HepG2 (cell line): ENCODE measurements at places on chromosomes 3 and 15. TPM values are rescaled to one million over a fixed set of nuclear protein-coding genes. Genes with fewer than 3 reads are reported as not detected.

Gene SLC41A3
- 71.1 and 86.1 TPM in 2 replicates for polyA plus RNA-seq

- no peak for DNase-seq
Observed at GRCh38 chr3:100096866-100097265, 17.4 kb downstream of the FILIP1L start.

- DNase-seq, result peak; percentile 1
Observed at GRCh38 chr3:169026543-169027182, 636.8 kb downstream of the MECOM start.

DNA sequence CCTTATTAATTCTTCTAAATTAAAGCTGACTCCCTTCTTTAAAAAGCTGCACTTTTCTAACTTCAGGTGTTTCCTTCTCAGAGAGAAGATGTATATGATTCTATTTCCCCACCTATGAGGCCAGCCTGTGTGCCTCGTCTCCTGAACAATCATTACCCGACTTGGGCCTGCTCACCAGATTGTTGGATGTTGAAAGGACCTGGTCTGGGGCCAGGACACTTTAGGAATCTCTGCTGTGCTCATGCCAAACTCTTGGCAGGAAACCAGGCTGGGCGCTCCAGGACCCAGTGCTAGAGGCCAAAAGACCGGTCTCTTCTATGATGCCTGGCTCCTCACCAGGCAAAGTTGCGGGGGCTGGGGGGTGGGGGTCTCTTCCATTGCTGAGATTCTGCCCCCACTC is 16.9 kb upstream of the LRRC31 start:
- no peak for DNase-seq

Gene PTX3
- not detected in 2 replicates for polyA plus RNA-seq

Gene RPL35A
- 821 and 1,001 TPM in 2 replicates for polyA plus RNA-seq

DNA sequence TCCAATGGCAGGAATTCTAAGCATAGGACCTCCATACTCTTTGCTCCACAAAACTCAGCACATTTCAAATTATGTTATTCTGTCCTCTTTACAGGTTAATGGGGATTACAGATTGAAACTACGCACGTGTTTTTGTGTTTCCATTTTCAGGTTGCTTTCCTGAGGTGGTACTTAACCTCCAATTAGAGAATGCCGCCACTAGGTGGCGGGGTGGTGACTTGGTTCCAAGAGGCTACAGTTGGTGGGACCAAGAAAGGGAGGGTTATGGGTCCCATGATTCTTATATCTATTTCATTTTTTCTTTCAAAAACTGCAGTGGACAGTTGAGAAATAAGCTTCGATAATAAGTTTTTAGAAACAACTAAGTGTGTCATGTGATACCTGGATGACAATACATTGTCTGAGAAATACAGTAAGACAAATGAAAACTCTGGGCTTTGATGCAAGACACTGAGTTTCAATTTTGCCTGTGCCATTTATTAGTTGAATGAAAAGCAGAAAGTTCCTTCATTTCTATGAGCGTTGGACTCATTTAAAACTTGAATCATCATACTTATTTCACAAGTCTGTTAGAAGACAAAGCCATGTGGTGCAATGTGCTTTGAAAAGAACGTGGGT is 539.0 kb downstream of the FGF12 start:
- DNase-seq, result peak; percentile 33

Gene DLL4
- 0.25 and 0.27 TPM in 2 replicates for polyA plus RNA-seq

GRCh38 chr3:27509376-27509775 is 25.2 kb upstream of the SLC4A7 start:
- DNase-seq, result no peak

Gene LTF
- not detected in 2 replicates for polyA plus RNA-seq

DNA sequence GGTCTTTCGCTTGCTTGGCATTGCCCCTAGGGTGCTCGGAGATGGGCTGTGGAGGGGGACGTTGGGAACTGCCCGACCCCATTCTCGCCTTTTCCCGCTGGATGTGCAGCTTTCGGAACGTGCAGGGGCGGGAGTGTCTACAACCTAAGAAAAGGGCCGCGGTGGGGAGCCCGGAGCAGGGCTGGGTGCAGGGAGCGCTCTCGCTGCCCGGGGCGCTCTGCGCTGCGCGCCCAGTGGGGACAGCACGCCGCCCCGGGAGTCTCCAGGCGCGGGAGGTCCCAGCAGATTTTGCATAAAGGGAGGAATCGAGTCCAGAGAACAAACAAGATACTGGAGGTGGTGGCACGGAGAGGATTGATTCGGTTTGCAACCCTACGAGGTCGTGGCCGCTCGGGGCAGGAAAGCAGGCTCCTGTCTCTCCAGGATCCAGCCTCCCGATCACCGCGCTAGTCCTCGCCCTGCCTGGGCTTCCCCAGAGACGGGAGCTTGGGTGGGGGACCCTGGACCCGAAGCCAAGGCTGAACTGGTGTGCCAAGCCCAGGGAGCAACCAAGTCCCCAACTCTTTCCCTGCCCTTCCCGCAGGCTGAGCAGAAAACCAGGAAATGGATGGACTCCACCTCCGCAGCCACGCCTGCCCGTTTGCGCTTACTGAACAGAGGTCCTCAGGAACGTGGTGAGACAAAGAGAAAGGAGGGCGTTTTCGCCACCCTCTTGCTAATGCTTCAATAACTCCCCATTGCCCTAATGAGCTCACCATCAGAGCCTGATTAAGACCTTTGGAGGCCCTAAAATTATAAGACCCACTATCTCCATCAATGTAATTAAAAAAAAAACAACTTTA is 59.7 kb downstream of the NOX5 start:
- DNase-seq, result peak; percentile 20

Gene EHHADH
- 14.1 and 14.5 TPM in 2 replicates for polyA plus RNA-seq

Gene XRN1
- polyA plus RNA-seq, result 11.2 and 13.3 TPM in 2 replicates

- no peak for DNase-seq
Observed at GRCh38 chr3:32282578-32283154, 44.2 kb downstream of the CMTM8 start.

Gene SAMMSON
- polyA plus RNA-seq, result not detected in 2 replicates
